ENCODE measurements at places on chromosomes 2 and 18.

- no peak for DNase-seq
These were observed 705 bp downstream of the YES1 start for GRCh38 chr18:811182-811891.

DNA sequence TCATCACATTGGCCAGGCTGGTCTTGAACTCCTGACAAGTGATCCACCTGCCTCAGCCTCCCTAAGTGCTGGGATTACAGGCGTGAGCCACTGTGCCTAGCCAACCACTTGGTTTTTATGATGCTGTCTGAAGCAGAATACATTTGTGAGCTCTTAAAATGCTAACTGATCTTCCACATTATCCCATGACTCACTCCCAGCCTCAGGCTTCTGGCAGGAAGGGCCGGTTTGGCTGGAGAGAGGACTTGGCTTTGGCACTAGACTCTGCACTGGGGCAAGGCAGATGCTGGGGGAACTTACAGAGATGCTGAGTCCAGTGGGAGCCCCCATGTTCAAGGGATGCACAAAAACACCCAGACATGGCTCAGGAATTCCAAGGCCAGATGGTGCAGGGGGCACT, 40.5 kb upstream of the SH3BP4 start:
- DNase-seq = no peak

DNA sequence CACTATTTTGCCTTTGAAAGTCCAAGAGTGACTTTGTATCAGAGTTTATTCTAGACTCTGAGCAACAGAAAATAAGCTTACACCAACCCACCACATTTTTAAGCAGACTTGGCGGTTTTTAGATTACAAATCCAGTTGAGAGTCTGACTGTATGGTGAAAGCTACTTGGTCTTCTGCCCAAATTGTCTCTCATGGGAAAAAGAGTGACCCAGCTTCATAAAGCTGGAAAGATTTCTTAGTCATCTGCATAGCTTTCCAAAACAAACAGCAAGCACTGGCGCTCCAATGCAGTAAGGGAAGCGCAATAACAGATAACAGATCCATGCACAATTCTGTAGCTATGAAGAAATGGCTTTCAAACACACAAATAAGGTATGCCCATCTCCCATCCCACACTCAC, 7.1 kb downstream of the DSG1 start:
- no peak for DNase-seq

GRCh38 chr2:142980246-142981068, 103.0 kb downstream of the KYNU start:
- peak; percentile 29 for DNase-seq

DNA sequence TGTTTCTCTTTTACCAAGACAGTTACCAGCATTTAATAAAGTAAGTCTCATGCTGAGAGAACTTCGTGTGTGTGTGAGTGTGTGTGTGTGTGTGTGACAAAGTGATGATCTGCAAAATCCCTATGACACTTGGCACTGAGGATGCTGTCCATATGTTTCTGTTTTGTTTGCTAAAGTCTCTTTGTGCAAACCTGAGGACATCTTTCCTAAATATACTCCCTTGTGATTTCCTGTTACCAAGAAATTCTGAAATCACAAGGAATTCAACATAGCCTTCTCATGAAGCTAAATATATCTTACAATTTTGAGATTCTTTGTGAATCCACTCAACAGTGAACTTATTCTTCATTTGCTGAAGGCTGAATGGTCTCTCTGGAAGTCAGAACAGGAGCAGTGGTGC, 1359.7 kb upstream of the NRXN1 start:
- no peak for DNase-seq

DNA sequence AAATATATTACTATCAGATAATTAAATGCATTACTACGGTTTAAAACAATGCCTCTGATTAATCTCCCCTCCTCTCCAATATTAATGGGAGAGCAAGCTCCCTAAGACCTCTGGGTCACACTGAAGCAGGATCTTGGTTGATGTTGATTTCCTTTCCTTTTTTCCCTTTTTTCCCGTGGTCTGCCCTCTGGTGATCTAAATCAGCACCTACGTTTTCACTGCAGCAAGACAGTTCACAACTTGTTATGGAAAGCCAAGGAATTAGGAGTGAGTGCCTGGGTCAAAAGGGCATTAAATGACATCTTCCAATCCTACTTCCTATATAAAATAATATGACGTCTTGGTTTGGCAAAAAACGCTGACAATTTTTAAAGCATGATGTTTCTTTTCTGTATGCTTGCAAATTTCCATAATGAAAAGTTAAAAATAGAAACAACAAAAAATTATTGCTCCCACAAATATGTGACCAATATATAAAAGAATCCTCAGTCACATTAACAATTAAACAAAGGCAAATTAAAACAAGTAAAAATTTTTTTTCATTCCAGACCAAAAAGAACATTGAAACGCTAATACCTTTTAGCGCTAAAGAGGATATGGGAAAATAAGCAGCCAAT, 7.9 kb upstream of the CFAP36 start:
- DNase-seq = no peak

DNA sequence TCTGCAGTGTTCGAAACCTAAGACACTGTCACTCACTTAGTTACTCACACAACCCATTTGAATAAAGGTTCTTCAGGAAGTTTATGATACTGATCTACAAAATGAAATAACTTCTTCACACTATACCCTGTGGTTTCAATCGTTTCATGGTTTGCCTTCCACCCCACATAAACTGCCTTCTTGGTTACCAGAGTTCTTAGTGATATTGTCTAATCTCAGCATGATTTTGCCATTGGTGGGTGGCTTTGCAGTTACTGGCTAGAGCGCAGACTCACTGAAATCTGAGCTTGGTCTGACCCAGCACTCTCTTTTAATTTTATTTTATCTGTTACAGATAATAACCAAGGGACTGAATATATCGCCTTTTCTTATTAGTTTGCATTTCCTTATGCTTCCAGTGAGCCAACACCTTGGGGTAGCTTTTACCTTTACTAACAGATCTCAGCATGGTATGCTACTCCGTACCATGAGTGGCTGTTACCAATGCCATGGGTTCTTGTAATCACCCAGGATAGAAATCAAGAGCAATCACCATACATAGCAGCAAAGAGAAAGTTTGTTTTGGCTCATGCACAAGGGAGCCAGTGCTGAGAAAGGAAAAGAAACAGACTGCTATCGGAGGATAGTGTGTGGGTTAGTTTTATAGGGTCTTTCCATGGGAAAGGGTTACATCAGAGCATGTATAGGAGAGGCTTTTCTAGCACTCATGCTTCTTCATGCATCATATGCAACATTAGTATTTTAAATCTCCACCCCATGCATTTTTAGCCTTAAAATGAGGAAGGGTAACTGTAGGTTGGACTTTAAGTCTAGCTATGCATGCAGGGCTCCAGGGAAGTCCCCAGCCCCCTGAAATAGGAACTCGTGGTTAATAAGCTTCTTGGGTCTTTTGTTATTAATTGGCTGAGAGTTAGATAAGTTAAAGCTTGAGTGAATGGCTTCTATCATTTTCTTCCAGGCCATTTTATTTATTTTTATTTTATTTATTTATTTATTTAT, 33.3 kb downstream of the ANXA4 start:
- no peak for DNase-seq

GRCh38 chr2:127733816-127734537, 32.7 kb downstream of the SFT2D3 start:
- DNase-seq = no peak

DNA sequence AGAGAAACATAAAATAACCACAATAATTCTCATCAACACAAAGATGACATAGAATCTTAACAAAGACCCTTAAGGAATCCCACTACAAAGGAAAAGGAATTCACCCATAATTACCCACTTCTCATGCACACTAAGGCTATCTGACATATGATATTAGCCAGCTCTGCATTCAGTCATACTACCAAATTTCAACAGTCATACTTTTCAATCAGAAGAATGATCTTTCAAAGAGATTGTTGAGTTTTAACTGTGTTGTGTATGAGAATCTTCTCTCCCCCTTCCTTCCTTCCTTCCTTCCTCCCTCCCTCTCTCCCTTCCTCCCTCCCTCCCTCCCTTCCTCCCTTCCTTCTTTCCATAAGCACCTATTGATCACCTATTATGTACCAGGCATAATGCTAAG, 17.0 kb downstream of the FZD7 start:
- no peak for DNase-seq

GRCh38 chr2:10913501-10914271, 2.0 kb downstream of the KCNF1 start:
- no peak for DNase-seq

GRCh38 chr2:24863641-24864040, 56.4 kb downstream of the ADCY3 start:
- no peak for DNase-seq

- DNase-seq = no peak
These were observed 16.6 kb upstream of the MSTN start for GRCh38 chr2:190079160-190079559.

DNA sequence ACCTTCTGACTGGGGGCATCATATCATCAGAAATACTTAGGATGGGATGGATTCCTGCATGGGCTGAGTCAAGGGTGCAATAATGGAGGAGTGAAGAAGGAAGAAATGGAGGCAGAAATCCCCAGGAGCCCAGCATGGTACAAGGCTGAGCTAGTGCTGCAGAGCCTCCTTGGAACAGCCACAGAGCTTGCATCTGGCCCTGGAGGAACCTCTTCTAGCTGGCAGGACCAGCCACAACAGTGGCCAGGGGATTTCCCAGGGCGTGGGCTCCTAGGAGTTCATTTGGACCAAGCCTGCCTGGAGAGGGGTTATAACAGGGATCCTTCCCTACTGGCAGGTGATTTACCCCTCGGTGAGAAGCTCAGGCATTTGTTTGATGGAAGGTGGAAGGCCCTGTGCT, 4.7 kb upstream of the IL37 start:
- DNase-seq = no peak

DNA sequence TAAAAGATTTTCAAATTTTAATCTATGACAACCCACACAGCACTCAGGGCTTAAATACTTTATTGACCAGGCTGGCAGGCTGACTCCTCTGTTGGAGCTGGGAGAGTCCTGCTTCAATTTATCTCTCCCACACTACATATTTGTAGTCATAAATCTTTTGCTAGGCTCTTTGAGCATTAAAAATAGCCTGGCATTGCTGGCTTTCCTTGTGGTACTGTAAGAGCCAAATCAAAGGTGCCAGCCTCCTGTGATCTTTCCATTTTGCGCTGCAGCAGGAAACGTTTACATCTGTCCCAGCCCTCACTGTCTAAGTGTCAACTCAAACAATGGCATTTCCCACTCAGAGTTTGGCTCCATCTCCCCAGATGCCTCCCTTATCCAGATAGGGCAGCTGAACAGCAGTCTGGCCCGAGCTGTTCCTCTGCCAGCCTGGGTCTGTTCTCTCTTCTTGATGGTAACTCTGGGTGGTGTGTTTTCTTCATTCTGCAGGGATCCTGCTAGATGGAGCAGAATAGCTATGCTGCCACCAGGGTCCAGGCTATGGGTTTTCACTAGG, 62.1 kb downstream of the LRRTM1 start:
- DNase-seq = no peak

DNA sequence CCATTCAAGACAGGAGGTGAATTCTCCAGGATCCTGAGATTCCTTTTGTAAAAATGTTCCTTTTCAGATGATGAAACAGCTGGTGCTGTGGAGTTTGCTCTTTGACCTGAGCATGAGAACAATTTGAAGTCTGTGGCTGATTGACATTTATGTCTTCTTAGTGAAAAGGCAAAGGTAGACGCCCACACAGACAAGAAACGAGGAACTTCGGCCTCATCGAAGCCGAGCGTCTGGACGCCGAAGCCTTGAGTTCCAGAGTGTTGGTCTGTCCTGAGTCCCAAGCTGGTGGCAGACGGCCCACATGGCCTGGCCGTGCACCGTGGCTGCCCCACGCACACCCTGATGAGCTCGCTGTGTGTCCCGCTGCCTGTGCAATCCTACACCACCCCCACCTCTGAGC, 20.7 kb upstream of the SNTG2 start:
- no peak for DNase-seq

DNA sequence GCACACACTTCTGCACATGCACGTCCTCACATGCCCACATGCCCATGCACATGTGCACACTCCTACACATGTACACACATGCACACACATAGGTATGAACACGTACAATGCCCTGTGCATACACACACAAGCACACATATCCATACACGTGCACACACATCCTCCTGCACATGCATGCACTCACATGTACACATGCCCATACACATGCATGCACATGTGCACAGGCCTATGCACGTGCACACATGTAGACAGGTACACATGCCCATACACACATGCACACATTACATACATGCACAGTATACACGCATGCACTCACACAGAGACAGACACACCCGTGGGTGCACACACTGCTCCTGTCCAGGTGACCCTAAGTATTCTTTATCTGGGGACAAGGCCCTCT, 34.3 kb downstream of the GPC1 start:
- DNase-seq = no peak

GRCh38 chr2:178142274-178143065, 30.2 kb downstream of the RBM45 start:
- DNase-seq = no peak

DNA sequence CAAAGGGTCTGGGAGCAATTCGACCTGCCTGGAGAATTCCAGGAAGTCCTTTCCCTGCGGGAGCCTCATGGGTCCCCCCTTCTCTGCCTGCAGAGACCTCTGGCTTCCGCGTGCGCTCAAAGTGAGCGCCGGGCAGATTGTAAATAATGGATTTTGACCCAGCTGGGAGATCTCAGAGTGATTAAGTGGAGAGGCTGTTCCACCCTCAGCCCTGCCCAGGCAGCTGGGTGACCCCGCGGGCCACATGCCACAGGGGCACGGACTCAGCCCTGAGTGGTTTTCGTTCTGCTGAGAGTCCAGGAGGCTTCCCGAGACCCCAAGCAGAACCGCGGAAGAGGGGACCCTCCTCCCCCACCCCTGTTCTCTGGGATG, 1.2 kb downstream of the KCNG2 start:
- DNase-seq = no peak

GRCh38 chr18:67432806-67433205, 83.7 kb downstream of the DSEL start:
- no peak for DNase-seq

DNA sequence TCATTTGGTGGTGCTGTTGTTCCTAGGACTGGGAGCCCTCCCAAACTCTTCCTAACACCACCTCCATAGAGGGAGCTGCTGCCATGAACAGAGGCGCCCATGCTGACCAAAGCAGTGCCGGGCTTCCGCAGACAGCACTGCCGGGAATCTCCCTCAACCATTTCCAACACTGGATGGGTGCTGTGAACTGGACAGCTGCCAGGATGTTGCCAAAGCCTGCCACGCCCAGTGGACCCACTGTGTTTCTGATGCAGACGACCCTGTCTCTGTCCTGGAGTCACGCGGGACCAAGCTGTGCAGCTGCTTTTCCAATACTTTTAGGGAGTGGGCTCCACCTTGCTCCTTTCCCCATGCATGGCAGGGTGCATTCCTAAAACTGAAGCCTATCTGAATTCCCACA, 16.9 kb upstream of the GNAL start:
- DNase-seq = no peak

- DNase-seq = no peak
These were observed 57.3 kb upstream of the KLF7 start for GRCh38 chr2:207223051-207223450.

DNA sequence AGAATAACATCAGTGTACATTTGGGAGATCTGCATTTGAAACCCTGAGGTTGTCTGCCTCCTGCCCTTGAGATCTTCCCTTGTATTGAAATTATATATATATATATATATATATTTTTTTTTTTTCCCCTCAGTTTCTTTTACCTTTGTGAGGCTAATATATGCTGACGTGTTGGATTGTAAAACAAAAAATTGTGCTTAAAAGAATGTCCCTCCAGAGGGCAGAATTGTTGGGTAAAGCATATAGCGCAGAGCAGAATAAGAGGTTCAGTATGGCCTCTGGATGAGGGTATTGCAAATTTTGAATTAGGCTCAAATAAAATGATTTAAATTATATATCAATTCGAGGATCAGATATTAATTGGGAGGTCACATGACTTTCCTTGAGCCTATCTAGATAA, 12.4 kb downstream of the NABP1 start:
- no peak for DNase-seq

Measured in NCI-H748 treated with DMSO at 0.1 percent for 48 hours (cell line).